ENCODE measurements at places on chromosomes 13 and 19. TPM values are rescaled to one million over a fixed set of nuclear protein-coding genes. Genes with fewer than 3 reads are reported as not detected.

The APOC4 gene
- total RNA-seq, result not detected

The LGI4 gene
- 1.7 TPM for total RNA-seq

The LRG1 gene
- total RNA-seq, result 1.5 TPM

The ZNF724 gene
- 12.9 TPM for total RNA-seq

The MISP gene
- total RNA-seq, result not detected

The ZNF112 gene
- 0.17 TPM for total RNA-seq

The ADGRE1 gene
- 11.2 TPM for total RNA-seq

The ZNF846 gene
- total RNA-seq, result 3.5 TPM

All from activated naive CD4-positive, alpha-beta T cell treated with anti-CD3 and anti-CD28 coated beads for 36 hours (primary cell).